NCI-H1930 (cell line): ENCODE measurements at places on chromosomes 5 and 9.

DNA sequence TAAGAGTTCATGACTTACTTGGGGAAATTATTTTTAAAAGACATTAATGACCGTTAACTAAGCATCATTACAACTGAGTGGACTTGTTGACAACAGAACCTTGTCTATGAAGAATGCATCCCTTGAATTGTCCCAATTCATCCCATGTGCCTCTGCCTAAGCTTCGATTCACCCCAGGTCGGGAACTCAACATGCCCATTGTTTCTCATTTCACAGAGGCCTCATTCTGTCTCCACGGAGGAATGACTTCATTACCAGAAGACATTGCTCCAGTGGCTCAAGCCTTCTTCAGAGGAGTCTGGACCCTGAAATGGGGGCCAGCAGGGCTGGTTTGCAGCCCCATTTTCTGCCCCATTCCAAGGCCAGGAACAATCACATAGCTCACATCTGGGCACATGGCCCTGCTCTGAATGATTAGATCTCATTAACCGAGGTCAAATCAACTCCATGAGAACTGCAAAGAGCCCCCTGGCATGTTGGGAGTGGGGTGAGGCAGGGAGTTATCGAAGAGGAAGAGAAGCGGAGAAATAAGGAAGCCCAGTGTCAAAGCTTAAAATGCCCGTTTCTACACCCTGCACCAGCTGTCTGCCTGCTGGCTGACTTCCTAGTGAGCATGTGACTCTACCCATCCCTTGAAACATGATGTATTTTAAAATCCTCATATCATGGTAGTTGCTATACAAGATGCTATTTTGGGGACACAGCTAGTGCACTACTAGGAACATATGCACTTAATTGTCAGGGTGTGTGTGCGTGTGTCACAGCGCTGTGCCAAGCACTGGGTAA is 137.3 kb downstream of the LHFPL2 start:
- no peak for DNase-seq

- DNase-seq: no peak
Observed at GRCh38 chr5:135319928-135320606, 79.0 kb downstream of the MACROH2A1 start.

DNA sequence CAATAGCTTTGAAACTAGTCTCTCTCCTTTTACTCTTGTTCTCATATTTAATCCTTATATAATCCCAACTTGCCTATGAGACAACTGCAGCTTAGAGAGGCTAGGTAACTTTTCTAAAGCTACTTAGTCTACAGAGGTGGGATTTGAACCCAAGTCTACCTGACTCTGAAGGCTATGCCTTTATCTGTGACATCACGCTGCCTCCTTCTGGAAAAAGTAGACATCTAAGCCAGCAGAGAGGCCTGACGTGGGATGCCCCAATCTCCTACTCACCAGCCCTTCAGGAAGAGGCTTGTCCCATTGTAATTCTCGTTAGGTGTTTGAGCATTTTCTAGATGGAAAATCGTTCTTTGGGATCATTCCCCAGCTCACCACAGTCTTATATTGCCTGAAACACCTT is 167.5 kb downstream of the HSPA4 start:
- DNase-seq: no peak

- DNase-seq: no peak
Observed at GRCh38 chr5:42306287-42306686, 117.0 kb upstream of the GHR start.

DNA sequence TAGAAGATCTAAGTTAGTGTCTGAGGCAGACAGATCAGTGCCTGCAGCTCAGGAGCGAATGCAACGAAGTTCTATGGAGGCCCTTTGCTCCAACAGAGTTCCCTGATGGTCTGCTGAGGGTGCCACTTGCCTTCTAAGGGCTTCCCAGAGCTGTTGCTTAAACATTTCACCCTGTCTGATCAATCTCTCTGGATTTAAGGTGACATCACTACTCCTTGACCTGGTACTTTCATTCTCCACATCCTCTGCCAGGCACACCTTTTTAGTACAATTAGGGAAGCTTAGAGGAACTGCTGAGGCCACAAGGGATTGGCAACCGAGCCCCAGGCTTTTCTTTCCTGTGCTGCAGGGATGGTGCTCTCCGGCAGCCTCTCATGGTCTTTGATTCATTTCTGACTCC is 94.2 kb upstream of the IFNK start:
- no peak for DNase-seq

GRCh38 chr5:170404398-170404797 is 15.2 kb upstream of the KCNMB1 start:
- no peak for DNase-seq

DNA sequence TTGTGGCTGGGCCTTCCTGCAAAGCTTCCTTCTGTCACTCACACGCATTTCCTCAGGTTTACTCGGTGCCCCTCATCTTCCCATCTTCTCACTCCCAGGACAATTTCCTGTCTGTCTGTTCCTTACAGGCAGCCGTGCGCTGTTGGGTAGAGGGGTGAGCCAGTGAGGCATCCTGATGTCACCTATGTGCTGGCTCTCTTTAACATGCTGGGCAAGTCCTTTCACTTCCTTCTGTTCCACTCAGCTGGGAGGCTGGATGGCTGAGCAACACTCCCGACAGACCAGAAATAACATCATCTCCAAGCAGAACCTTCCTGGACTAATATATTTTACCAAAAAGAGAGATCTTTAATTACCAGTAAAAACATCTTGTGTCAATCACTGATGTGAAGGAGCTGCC is 103.0 kb downstream of the HSD17B3 start:
- no peak for DNase-seq

DNA sequence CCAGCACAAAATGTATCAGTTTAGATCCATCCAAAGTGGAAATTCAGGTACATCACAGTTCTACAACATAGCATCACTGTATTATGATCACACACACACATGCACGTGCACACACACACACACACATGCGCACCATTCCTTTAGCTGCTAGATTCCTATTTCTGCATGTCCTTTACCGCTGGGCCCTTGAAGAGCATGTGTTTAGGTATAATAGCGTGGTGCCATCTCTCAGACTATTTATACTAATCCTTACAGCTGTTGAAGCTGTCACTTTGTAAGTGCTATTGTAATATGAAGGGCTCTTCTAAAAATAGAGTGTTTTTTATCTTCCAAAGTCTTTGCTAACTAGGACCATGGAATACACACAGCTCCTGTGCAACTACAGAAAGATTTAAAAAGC is 308.8 kb upstream of the TRPC7 start:
- no peak for DNase-seq

- no peak for DNase-seq
Observed at GRCh38 chr5:76456258-76456657, 53.2 kb downstream of the IQGAP2 start.

- no peak for DNase-seq
Observed at GRCh38 chr9:133470427-133470924, 8.4 kb downstream of the SLC2A6 start.

- DNase-seq: no peak
Observed at GRCh38 chr5:117829646-117830045, 1158.7 kb downstream of the DTWD2 start.

DNA sequence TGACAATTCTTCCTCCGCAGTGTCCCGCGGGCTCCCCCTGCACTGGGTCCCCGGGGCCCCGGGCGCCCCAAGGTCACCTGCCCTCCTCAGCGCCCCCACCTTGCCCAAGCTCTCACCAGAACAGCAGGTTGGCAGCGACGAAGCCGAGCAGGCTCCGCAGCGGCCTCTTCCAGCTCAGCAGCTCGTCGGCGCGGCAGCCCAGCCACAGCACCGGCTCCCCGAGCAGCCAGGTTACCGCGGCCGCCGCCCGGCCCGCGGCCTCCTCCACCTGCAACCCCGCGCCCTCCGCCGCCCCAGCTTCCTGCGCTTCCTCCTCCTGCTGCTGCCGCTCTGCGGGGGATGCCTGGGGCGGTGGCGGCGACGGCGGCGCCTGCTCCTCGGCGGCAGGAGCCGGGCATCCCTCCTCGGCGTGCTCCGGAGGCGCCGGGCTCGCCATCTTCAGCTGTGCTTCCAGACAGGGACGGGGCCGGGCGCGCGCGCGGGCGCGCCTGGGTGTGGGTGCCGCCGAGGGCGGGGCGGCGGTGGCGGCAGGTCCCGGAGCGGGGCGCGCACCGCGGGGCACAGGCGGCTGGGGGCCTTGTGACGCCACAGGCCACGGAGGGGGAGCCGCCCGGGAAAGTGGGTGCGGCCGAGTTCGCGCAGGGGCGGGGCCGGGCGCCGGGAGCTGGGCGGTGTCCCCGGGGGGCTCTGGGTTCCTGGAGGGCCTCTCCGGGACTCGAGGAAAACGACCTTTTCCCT is at the start of gene RETREG1:
Gene RETREG1, minus strand, starts transcription at position 462 of the 738 bp plus-strand sequence. Its CDS starts 26 bp downstream, at position 436.
- DNase-seq: peak; percentile 53

- no peak for DNase-seq
Observed at GRCh38 chr9:122070728-122071515, 22.2 kb downstream of the TTLL11 start.

- DNase-seq: no peak
Observed at GRCh38 chr5:79743846-79744605, 54.4 kb downstream of the CMYA5 start.

- DNase-seq: no peak
Observed at GRCh38 chr5:83718936-83719495, 1.6 kb downstream of the HAPLN1 start.

- peak; percentile 65 for DNase-seq
Observed at GRCh38 chr5:78236046-78236445, 58.5 kb downstream of the AP3B1 start.

DNA sequence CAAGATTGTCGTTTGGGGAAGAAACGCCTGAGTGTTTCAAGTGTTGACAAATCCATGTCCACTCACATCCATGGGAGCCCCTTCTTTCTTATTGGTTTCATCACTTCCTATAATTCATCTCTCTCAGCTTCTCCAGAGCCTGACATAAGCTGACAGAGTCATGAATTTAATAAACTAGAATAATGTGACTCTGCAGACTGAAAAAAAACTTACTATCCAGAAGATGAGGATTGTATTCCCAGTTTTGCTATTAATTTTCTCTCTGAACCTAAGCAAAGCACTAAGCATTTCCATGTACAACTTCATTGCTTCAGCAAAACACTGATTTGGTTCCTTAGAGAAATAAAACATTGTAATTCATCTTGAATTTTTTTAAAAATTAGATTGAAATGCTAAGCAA is 691.8 kb downstream of the MTRR start:
- DNase-seq: no peak

DNA sequence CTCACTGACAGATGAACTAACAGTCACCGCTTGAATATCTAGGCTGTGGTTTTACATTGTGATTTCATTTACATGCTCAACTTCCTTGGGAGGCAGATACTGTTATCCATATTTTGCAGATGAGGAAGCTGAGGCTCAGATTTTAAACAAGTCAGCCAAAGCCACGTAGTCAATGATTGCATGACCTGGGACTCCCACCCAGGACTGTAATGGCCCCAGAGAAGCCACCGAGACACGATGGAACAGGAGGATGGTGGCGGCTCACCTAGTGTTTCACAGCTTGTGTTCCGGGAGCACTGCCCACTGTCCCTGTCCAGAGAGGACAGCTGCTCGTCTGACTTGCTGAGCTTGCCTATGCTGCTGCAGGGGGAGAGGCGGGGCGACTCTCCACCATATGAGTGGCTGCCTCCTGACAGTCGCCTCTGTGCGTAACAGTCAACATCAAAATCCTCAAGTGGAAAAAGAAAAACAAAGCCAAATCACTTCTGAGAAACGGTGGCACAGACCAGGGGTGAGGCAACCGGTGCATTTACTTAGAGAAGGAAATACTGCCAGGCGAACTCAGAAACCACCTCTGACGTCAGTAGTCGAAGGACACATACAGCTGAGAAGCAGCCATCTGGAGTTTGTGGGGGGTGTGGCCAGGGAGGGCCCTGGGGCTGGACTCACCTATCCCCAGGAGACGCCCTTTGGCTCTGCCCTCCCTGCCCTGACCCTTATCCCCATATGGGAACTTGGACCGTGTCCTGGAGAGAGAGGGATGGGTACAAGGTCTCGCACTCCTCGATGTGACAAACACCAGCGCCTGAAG is 82.5 kb downstream of the PRRT1B start:
- DNase-seq: no peak

GRCh38 chr9:112485574-112485973 is 1.1 kb upstream of the KIAA1958 start:
- DNase-seq: no peak

- DNase-seq: no peak
Observed at GRCh38 chr5:66643387-66643786, 47.2 kb downstream of the MAST4 start.

- no peak for DNase-seq
Observed at GRCh38 chr9:137492464-137493363, 33.6 kb upstream of the NSMF start.

GRCh38 chr5:114858665-114859437 is 310.9 kb downstream of the TRIM36 start:
- no peak for DNase-seq

DNA sequence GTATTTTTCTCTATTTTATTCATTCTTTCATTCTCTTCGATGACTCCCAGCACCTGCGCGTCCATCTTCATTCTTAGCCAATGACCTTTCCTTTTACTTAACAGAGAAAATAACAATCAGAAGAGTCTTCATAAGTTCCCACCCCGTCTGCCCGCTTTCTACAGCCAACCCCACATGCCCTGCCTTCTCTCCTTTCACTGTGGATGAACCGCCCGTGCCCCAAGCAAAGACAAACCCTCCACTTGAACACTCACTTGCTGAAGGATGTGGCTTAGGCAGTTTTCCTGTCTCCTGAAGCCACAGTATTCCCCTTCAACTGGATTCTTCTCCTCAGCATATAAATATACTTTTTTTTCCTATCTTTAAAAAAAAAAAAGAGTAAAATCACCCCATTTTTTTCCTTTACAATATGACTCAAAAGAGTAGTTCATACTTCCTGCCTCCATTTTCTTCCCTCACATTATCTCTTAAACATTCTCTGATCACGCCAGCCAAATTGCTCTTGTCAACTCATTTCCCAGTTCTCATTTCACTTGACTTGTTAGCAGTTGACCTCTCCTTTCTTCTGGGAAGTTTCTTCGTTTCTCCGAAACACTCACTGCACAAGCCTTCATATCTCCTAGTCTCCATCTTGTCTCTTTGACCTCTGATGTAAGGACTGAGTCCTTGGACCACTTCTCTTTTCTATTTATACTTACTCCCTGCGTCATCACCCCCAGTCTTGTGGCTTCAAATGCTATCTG is 11.1 kb downstream of the NIPSNAP3B start:
- DNase-seq: no peak

GRCh38 chr5:111626473-111627148 is 114.3 kb upstream of the STARD4 start:
- no peak for DNase-seq
